Activated CD4-positive, alpha-beta T cell treated with anti-CD3 and anti-CD28 coated beads, Interleukin-2, amount 50 U/mL, for 1 hour (primary cell): ENCODE measurements at places on chromosomes 16 and 17.
A peak's percentile ranks its signal among the peaks of the same experiment; 100 is the strongest.

DNA sequence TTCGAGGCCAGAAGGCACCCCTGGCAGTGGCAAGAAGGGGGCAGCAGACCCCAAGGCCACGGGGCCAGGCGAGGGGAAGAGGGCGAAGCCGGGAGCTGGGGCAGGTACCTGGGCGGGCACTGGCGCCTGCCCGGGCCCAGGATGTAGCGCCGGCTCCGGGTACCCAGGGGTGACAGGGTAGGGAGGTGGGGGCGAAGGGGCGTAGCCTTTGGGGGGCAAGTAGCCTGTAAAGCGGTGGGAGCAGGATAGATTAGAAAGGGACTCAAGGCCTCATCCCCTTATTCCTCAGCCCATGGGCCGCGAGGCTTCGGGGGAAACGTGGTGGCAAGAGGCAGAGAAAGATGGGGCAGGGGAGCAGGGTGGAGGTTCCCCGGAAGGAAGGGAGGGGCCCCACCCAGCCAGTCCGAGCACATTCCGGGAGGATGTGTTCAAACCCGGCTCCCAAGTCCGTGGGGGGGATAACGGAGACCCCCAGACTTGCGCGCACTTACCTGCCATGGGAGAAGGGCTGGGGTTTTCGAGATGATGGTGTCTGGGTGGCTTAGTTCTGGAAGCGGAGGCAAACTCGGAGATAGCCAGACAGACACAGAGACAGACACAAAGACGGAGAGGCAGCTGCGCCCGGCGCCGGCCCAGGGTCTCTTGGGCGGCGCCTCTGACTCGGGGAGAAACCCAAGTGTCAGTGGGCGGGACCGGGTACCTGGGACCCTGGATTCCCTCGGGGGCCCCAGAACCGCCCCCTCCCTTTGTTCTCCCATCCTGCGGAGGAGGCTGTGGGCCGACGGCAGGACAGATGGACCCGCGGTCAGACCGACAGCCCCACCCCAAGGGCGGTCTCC, 493 bp downstream of the PLSCR3 start:
- DNase-seq, result peak; percentile 70

- no peak for DNase-seq
These were observed 19.5 kb downstream of the MPHOSPH6 start for GRCh38 chr16:82150549-82150948.

- no peak for DNase-seq
These were observed 39.7 kb upstream of the NGFR start for GRCh38 chr17:49455272-49455861.

GRCh38 chr16:86516623-86517003, 6.3 kb downstream of the FOXF1 start:
- no peak for DNase-seq

- DNase-seq, result no peak
These were observed 25.4 kb upstream of the WSB1 start for GRCh38 chr17:27268394-27269085.

DNA sequence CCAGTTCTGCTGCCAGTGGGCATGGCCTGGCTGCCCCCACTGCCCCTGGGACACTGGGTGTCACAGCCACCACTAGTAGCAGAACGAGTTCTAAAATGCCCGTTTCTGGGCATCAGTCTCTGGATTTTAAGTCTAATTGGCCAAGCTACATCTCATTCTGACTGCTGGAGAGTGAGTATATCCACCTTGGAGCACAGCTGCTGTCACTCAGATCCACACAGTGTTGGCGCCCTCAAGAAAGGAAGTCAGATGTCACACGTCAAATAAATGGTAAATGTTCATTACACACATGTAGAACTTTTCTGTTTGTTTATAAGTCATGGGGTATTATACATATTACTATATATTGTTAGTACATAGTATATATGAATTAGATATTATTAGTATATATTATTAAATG, 19.4 kb downstream of the GNGT2 start:
- no peak for DNase-seq

DNA sequence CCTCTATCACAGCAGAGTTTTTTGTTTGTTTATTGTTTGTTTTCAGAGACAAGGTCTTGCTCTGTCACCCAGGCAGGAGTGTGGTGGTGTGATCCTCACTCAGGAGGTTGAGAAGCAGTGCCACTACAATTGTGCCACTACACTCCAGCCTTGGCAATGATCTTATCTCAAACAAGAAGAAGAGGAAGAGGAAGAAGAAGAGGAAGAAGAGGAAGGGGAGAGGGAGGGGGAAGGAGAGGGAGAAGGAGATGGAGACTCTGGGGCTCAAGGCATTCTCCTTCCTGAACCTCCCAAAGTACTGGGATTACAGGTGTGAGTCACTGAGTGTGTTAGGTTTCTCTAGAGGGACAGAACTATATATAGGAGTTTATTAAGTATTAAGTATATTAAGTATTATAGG, 17.1 kb upstream of the C17orf58 start:
- no peak for DNase-seq

- DNase-seq, result no peak
These were observed 1.5 kb upstream of the KIF19 start for GRCh38 chr17:74324521-74324920.

DNA sequence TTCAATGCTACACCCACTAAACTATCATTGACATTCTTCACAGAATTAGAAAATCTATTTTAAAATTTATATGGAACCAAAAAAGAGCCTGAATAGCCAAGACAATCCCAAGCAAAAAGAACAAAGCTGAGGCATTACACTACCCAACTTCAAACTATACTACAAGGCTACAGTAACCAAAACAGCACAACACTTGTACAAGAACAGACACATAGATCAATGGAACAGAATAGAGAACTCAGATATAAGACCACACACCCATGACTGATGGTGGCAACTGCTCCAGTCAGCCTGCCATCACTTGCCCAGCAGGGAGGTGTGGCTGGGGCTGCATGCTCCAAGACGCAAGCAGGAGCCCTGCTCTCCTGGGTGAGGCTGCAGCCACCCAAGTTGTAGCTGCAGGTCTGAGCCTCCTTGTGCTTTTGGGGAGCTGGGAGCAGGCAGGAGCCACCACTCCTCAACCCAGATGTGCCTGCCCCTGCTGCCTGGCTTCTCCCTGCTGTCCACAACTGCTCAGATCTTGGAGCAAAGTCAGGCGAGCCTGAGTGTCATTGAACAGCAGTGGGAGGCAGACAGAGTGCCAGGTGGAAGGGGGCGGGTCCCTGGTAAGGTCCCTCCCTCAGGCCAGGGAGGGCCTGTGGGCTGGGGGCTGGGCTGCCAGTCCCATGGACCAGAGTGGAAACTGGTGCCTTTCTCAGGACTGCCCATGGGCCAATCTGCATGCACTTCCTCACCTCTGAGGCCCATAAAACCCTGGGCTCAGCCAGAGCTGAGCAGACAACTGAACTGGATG, 24.7 kb downstream of the SSH2 start:
- no peak for DNase-seq

GRCh38 chr17:28925912-28926365, 23.1 kb upstream of the DHRS13 start:
- peak; percentile 35 for DNase-seq

DNA sequence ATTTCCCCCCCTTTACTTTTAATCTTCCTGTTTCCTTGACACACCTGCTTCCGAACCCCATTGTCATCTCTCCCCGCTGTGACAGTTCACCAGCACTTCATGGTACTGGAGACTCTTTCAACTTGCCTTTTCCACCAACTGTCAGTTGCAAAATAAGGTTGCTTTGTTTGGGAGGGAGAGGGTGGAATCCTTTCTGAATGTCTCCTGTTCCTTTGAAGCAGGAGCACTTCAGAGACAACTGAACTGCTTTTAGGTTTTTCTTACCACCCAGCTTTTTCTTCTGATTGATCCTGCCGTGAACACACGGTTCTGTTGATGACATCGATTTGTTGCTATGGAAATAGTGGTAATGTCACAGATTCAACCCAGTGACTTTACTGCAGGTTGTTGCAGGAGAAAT, 42.0 kb downstream of the RPA1 start:
- DNase-seq, result peak; percentile 33

- no peak for DNase-seq
These were observed at the start of gene PMFBP1 for GRCh38 chr16:72172105-72173034. Gene PMFBP1, minus strand, starts transcription at chr16:72172155. Its CDS starts 947 bp downstream, at chr16:72171208.

DNA sequence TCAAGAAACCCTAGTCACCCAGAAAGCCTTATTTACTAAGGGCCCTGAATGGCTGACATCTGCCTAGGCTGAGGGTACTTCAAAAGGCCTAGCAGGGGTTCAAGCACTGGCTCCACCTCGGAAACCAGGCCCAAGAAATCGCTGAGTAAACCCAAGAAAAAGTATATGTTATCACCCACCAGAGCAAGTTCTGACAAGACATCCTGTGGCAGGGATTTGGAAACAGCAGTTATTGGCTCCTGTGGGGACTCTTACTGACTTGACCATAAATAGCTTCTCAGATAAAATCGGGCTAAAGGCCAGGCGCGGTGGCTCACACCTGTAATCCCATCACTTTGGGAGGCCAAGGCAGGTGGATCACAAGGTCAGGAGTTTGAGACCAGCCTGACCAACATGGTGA, 12.2 kb downstream of the ATP6V0D1 start:
- no peak for DNase-seq

GRCh38 chr17:82495844-82496528, 23.5 kb upstream of the FOXK2 start:
- no peak for DNase-seq

DNA sequence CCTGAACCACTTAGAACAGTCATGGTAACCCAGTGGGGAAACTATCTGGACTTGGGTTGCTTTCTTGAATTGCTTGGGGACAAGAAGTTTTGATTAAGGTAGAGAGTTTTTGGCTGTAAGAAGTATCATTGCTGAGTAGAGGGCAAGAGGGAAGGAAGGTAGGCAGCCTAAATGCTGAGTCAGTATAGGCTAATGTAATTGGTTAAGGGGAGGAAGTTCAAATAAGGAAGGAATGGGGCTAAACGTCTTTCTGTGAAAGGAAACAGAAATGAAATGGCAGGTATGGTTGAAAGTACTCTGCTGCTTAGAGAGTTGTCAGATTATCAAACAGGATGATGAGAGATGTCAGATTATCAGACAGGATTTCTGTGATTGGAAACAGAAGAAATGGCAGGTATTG, 20.3 kb downstream of the KPNB1 start:
- no peak for DNase-seq

- no peak for DNase-seq
These were observed 20.2 kb downstream of the KNOP1 start for GRCh38 chr16:19697756-19698318.
